ENCODE measurements at places on chromosomes 2 and 18.
A peak's percentile ranks its signal among the peaks of the same experiment; 100 is the strongest.

GRCh38 chr2:220163486-220163885 lies 536.1 kb downstream of the SLC4A3 start:
- DNase-seq, result no peak

GRCh38 chr2:200099256-200099655 lies 143.9 kb downstream of the MAIP1 start:
- no peak for DNase-seq

GRCh38 chr2:237125967-237126366 lies 40.3 kb downstream of the COPS8 start:
- DNase-seq, result no peak

DNA sequence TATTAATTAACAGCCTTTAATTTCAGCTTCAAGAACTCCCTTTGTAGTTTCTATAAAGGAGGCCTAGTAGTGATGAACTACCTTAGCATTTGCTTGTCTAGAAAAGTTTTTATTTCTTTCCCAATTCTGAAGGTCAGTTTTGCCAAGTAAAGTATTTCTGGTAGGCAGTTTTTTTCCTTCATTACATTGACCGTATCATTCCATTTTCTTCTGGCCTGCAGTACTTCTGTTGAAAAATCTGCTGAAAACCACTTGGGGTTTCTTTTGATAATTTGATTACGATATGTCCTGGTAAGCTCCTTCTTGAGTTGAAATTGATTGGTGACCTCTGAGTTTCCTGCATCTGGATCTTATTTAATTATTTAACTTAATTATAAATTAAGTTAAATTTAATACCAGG lies 691.8 kb downstream of the TSN start:
- DNase-seq, result no peak

DNA sequence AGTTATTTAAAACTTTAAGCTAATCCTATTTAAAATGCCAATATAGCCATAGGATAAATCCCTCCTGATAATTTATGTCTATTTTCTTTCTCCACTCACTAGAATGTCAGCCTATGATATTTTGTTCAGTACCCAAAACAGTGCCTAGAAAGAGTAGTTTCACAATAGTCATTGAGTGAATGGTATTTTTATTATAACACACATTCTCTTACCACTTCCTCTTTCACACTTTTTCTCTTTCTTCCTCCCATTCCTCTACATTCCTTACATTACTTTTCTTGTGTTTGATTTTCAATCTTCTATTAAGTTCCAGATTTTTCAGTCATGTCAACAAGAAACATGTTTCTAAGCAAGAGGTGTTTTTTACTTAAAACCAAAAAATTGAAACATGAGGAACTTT lies 327.6 kb upstream of the UBE2E3 start:
- DNase-seq, result no peak

DNA sequence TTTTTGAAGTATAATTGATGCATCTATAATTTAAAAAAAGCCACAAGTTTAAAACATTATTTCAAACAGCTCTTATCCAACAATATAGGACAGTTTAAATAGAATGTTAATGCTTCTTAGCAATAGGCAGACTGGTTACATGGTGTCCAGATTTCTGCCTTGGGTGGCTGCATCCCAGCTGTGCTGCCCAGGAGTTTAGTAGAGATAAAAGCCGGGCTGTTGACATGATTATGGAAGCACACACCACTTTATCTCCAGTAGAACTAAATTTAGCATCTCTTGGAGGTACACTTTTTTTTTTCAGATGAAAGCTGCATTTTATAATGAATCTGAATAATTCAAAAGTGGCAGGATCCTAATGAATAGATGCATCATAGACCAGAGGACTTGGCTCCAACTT lies 309.7 kb downstream of the PLCL1 start:
- no peak for DNase-seq

GRCh38 chr2:48713647-48714046 lies 41.9 kb downstream of the LHCGR start:
- no peak for DNase-seq

GRCh38 chr2:76169276-76170008 lies 458.7 kb upstream of the GCFC2 start:
- DNase-seq, result no peak

- no peak for DNase-seq
Observed at GRCh38 chr2:239692362-239692851, 291.6 kb upstream of the HDAC4 start.

DNA sequence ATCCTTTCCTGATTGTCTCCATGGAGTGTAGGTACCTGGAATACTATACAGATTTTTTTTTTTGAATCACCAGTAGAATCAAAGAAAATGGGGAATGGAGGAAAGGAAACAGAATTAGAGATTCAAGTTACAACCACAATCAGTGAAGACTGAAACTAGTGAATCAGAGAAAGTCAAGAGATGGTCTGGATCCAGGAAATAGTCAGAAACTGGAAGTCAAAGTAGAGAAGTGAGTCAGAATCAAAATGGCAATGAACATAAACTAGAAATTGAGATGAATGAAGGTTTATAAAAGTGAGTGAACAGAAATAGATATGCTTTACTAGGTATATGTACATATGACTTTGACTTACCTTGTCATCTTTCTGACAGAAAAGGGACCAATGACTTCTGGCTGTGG lies 579.0 kb downstream of the PLCL1 start:
- DNase-seq, result no peak

DNA sequence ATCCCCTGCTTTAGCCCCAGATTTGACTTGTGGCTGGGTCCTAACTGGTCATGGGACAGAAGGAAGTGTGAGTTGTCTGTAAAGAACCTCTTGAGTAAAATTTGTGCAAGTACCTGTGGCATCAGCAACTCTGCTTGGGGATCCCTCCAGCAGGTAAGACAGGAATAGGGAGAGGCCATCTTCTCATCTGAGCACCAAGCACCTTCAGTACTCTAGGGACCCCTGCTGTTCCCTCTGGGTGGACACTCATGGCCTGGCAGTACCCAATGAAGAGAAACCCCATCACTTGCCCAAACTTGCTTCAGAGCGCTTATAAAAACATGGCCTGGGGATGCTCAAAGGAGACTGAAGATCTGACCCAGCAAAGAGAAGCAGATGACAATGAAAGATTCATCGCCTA lies 297.8 kb downstream of the SP3 start:
- peak; percentile 8 for DNase-seq

Measured in NCI-H1092 (cell line).